Cortex of kidney (tissue), 1 donor: ENCODE measurements at places on chromosomes 1 and 21.

- no peak for DNase-seq
These were observed 207.6 kb downstream of the ROR1 start for GRCh38 chr1:63981408-63981773.

DNA sequence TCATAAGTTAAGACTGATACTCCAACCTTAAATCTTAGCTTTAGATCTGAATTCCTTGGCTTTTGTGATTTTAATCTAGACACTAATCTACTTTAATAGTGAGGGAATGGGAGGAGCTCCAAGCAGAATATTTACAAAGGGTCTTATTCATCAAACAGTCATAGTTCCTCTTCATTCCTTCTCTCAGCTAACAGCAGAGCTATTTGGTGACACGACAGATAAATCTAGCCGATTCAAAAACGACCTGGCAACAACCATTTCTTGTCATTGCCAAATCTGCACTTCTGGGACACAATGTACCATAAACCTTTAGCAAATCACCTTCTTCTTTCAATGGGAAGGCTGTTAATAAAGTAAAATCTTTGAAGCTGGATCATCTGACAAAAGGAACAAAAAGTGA lies 52.8 kb upstream of the FOXD3 start:
- DNase-seq, result no peak

GRCh38 chr1:117921991-117922390 lies 7.4 kb downstream of the GDAP2 start:
- DNase-seq, result no peak

GRCh38 chr1:1371746-1372711 lies 3.0 kb downstream of the AURKAIP1 start:
- no peak for DNase-seq

DNA sequence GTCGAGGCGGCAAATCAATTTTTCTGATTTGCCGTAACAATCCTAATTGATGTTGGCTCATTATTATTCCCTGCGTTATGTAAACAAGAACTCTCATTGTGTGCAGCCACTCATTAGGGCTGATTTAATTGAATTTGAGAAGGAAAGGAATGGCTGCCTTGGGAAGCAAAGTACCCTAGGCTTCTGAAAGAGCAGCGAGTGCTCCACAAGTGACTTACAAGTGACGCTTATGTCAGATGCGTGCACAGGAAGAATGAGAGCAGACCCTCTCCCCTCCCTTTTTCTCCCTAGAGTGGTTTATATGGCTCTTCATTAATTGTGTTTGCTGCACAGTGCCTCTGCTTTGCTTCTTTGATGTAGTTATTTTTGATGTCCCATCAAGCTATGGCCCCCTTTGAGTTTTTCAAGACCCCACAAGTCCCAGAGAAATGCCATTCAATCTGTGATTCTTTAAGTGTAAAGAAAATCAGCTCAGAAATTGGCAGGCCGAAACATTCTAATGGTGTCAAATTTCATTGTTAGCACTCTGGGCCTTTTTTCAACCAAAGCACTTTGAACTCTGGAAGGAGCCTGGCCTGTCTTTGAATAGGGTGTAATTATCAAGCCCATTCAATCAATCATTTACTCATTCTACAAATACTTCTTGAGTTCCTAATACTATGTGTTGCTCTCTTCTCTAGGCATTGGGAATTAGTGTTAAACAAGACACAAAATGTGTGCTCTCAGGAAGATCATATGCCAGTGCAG lies 86.8 kb upstream of the VAV3 start:
- DNase-seq, result no peak

DNA sequence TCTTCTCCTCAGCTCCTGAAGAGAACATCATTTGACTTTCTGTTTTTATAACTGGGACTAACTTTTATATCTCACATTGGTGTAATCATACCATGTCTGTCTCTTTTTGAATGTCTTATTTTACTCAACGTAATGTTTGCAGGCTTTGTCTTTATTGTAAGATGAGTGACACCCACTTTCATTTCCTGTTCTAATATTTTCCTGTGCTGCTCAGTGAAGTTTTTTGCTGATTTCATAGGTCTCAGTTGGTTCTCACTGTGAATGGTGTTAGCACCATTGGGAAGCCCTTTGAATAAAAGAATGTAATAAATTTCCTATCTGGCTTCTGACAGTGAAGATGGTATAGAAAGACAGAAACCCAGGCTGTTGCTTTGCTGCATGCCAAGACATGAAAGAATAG lies 84.0 kb downstream of the RAVER2 start:
- DNase-seq, result no peak

DNA sequence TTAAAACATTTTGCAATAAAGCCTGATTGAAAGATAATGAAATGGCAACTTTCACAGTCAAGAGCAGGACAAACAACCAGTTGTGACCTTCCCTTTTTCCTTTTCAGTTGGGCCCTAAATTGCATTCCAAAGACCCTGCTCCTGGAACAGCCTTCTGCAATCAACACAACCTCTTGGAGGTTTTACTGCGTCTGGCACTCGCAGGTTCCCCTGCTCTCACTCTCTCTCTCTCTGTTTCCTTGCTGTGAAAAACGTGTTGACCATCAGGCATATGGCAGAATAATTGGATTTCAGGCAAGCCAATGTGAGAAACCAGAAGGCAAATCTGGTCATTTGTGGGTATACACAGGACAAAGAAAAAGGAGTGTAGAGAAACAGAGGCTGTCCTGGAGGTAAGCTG lies 23.2 kb downstream of the SLC44A5 start:
- DNase-seq, result no peak

- DNase-seq, result no peak
These were observed 241.8 kb downstream of the TTLL7 start for GRCh38 chr1:83756984-83757717.
